ENCODE measurements at places on chromosomes 2 and 18.

- no peak for DNase-seq
Observed at GRCh38 chr18:13539050-13539449, 187.3 kb downstream of the FAM210A start.

GRCh38 chr2:200079356-200079755 is 124.0 kb downstream of the MAIP1 start:
- no peak for DNase-seq

DNA sequence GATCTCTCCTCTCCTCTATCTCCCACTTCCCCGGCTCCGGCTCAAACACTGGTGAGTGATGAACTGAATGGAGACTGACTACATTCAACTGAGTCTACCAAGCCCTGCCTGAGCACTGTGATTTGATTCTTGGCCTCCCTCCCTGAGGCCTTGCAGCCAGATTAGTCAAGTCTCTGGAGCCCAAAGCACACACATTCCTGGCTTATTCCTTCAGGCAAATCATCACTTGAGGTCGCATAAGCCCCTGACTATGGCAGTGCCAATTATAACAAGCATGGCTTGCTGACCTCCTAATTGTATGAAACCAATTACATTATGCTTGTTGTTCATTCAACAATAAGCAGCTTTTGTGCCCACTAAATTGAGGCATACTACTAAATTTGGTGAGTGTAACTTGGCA is 34.6 kb downstream of the EFEMP1 start:
- no peak for DNase-seq

DNA sequence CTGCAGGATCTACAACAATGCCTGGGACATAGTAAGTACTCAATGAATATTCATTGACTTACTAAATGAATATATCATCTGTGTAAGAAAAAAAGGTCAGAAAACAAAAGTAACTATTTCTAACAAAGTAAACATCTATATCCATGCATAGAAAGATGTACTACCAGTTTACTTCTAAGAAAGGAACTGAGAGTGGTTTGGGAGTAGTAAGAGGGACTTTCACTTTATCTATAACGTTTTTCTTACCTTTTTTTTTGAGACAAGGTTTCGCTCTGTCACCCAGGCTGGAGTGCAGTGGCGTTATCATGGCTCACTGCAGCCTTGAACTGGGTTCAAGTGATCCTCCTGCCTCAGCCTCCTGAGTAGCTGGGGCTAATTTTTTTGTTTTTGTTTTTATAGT is 25.7 kb downstream of the DHX57 start:
- no peak for DNase-seq

DNA sequence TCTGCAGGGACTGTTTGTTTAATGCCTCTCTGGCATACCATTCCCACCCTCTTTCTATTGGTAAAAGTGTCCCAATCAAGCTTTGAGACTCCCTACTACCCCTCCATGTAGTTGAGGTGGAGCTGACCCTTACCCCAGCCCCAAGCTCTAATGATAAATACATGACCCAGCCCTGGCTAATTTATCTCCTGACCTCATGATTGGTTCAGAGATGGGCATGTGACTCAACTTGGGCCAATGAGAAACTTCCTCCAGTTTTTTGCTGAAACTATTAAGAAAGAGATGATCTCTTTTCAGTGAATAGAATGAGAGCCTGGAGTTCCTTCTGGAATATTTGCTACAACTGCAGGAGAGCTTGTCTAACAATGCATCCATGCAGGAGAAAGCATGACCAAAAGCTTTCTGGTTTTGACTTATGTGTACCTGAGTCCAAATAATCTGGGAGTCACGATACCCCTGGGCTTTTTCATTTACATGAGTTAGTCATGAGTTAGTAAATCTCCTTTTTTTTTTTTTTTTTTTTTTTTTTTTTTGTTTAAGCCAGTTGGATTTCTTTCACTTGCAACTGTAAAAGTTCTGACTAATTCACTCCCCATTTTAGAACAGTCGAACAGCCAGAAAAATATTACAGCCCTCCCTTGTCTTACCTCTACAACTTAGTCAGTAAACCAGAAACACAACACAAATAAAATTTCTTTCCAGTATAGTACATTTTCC is 66.5 kb upstream of the TLK1 start:
- DNase-seq = no peak

GRCh38 chr18:34595690-34596089 is 114.4 kb upstream of the DTNA start:
- no peak for DNase-seq

DNA sequence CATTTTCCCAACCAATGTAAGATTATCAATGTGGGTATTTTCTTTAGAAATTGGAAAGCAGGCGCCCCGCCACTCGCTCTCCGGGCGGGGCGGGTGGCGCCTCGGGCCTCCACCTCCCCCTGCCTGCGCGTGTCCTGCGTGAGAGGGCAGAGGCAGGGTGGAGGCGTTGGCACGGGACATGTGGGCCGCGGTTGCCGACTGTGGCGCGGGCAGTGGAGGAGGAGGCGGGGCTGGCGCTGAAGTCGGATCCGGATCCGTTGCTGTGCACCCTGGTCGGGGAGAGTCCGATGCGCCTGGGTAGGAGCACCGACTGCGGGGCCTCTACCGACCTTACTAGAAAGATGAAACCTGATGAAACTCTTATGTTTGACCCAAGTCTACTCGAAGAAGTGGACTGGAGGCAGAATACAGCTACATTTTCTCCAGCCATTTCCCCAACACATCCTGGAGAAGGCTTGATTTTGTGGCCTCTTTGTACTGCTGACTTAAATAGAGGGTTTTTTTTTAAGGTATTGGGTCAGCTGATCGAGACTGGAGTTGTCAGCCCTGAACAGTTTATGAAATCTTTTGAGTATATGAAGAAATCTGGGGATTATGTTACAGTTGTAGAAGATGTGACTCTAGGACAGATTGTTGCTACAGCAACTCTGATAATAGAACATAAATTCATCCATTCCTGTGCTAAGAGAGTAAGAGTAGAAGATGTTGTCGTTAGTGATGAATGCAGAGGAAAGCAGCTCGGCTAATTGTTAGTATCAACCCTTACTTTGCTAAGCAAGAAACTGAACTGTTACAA is 37.9 kb downstream of the PMS1 start:
- no peak for DNase-seq

- no peak for DNase-seq
Observed at GRCh38 chr2:98793275-98793674, 62.3 kb upstream of the MGAT4A start.

DNA sequence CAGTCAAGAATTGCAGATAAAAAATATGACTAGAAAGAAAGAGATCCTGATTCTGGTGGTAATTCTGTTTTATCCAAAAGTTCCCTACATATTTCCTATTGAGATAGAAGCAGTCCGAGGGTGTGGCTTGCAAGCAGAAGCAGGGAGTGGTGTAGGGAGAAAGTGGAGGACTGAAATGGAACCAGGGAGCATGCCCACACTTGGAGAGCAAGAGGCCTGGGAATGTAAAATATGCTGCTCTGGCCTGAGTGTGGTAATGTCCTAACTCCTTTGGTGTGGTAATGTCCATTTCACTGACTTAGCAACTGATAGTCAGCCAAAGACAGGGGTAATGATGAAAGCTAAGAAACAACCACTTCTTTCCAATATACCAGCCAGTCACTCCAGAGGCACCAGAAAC is 30.1 kb upstream of the FMNL2 start:
- DNase-seq = no peak

DNA sequence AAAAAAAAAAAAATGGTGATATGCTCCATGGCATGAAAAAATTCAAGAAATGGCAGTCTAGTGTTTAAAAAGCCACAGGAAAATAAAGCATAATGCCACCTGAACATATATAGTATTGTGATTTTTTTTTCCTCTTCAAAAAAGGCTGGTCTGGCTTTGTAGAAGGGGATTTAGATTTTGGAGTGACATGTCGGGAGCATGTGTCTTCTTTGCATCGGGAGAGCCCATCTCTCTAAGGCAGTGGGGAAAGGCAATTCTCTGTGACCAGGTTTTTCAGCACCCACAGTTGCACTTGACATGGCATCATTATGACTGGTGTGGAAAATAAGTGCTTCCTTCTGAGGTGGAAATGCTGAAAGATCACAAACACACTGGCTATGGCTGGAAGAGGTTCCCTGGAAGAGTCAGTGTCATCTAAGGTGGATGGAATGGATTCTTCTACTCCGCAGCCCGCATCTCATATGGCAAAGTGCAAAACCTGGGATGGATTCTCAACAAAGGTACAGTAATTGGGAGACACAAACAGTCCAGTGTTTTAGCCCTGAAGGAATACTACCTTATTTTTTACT is 172.5 kb downstream of the AGAP1 start:
- DNase-seq = no peak

DNA sequence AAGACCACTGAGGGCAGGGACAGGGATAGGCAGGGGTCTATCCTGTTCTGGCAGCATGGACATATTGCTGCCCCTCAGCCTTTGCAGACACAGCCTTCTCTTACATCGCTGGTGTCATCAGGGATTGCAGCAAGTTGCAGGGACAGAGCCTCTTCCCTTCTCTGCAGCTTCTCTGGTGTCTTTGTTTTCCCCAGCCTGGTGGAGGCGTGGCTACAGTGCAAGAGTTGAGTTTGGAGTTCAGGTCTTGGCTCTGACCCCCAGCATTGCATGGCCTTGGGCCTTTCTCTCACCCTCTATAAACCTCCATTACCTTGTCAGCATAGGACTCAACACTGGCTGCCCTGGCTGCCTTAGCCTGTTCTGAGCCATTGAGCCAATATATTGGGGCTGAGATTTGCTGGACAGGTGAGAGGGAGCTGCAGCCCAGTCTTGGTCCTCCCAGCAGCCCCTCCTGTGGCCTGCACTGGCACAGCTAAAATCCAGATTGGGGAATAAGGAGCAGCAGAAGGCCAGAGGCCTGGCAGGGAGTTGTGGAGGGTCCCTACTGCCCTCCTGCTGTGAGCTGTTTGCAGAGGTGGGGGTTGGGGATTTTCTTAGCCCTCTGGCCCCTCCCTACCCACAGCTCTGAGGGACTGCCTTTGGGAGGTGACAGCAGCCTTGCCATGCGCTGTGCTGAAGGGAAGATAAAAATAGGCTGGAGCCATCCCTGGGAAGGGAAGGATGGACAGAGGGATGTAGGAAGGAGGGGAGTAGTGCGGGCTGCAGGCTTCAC is 22.8 kb downstream of the EHD3 start:
- no peak for DNase-seq

- DNase-seq = no peak
Observed at GRCh38 chr2:133424876-133425275, 143.4 kb downstream of the NCKAP5 start.

DNA sequence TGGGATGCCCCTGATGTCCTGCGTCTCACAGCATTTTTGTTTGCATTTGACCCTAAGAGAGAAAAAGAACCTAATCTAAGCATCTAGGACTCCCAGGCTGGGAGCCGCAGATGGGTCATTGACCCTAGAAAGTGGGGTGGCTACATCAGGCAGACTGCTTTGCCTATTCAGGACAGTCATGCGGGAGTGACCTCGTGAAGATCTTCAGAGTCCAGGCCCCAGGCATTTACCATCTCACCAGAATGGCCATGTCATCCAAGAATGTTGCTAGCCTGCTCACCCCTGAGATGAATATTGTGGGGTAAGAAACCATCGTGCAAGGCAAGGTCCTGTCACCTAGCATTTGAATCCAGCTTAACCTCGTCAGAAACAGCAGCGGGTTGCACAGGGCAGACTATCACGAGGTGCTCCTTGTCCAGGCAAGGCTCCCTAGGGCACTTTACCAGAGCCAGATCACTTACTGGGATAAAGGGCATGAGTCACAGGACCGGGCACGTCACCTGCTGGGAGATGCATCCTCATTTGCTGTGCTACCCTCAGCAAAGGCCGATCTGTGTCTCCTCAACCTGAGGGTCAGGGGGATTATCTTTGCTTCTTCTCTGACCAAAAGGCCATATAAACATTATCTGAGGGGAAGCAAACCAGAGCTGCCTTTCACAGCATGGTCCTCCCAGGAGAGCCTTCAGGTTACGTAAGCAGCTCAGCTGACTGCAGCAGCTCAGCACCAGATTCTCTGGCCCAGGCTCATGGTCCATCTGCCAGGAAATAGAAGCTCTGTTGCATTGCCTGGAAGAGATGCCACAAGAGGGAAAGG is 162.3 kb downstream of the ACKR3 start:
- DNase-seq = no peak

GRCh38 chr2:185625604-185626003 is 113.0 kb upstream of the FSIP2 start:
- no peak for DNase-seq

DNA sequence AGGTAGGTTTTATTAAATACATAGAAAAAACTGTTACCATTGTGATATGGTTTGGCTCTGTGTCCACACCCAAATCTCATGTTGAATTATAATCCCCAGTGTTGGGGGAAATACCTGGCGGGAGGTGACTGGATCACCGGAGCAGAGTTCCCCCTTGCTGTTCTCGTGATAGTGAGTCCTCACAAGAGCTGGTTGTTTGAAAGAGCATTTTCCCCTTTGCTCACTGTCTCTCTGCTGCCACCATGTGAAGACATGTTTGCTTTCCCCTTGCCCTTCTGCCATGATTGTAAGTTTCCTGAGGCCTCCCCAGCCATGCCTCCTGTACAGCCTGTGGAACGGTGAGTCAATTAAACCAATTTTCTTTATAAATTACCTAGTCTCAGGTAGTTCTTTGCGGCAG is 352.7 kb upstream of the SLC39A10 start:
- no peak for DNase-seq

DNA sequence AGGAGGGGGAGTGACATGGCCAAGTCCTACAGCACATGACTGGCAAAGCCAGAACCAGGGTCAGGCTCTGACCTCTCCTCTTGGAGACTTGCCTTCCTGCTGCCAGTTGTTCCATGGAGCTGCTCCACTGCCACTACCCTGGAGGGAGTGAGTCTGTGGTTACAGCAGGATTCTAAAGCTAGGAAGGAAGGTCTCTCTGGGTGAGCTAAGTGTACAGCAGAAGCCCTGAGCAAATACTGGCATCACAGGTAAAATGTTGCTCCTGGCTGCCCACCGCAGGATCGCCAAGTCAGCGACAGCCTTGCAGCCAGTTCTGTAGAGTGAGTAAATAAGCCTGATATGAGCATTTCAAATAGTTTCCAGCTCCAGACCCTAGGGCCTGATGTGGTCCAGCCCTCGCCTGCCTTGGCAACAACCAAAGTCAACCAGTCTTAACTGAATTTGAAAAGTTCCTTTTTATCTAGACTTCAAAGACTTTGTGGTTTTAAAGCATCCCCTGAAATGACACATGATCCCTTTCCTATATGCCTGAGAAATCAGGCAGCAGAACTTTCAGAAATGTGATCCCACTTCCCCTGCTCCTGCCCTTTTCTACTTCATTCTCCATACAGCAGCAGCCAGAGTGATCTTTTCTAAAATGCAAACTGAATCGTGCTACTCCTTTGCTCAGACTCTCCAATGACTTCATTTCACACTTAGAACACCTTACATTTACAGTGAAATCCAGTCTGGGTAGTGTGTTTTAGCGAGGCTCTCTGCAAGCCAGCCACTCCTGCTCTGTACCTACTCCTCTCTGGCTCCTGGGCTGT is 114.3 kb downstream of the MGAT5 start:
- no peak for DNase-seq

GRCh38 chr2:236763857-236764256 is 194.2 kb downstream of the ACKR3 start:
- no peak for DNase-seq

Data from T-helper 22 cell (primary cell).